ENCODE measurements at places on chromosomes 4 and X.
A peak's percentile ranks its signal among the peaks of the same experiment; 100 is the strongest.

- DNase-seq = no peak
Measured at GRCh38 chr4:48944756-48945241, 38.2 kb upstream of the OCIAD2 start.

- no peak for DNase-seq
Measured at GRCh38 chr4:86050496-86050895, 309.4 kb downstream of the MAPK10 start.

- DNase-seq = no peak
Measured at GRCh38 chr4:168101026-168101425, 8.7 kb downstream of the ANXA10 start.

DNA sequence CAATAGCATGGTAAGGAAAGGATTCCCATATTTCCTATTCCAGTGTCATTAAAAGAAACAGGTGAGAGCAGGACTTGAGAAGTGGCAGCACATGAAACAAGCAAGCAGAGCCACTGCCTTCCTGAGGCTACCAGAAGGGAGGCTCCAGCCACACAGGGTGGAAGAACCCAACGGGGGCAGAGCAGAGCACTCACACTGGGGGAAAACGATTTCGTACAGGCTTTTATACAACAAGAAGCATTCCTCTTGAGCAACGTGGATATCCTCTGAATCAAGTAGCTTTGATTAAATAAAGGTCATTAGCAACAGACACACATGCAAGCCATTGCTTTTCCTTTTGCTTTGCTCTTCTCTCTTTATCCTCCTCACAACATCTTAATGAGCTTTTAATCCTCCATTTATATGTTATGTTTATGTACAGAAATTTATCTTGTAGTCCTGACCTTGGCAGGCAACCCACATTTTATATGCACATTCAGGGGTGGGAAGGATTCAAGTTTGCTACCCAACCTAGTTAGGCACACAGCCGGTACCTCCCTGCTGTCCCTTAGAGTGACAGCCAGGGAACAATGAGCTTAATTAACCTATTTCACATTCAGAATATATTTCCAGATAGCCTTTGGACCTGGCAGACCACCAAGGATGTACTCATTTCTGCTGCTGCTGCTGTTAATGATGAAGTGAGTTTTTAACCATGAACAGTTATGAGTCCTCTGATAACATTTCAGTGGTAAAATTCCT, 202.1 kb downstream of the ARHGAP24 start:
- DNase-seq = no peak

GRCh38 chr4:165476214-165477098, 97.6 kb downstream of the CPE start:
- DNase-seq = no peak

- no peak for DNase-seq
Measured at GRCh38 chr4:46441136-46441859, 51.4 kb upstream of the GABRA2 start.

- no peak for DNase-seq
Measured at GRCh38 chr4:54085284-54085683, 14.7 kb upstream of the GSX2 start.

- DNase-seq = no peak
Measured at GRCh38 chrX:100662796-100663195, 18.8 kb downstream of the SRPX2 start.

DNA sequence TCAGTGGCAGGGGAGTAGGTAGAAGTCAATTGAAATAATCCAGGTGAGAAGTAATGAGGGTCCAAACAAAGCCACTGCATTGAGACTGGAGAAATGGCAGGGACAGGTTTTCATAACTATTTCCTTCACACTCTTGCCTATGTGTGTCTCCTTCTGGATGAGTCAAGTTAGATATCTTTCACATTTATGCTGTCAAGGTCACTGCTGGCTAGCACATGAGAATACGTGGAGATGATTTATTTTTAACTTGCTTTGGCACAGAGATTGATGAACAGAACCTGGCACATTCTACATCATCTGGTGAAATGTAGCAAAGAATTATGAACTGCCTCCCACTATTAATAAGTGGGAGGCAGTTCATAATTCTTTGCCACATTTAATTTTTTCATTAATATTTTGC, 66.7 kb upstream of the BOD1L1 start:
- DNase-seq = no peak

DNA sequence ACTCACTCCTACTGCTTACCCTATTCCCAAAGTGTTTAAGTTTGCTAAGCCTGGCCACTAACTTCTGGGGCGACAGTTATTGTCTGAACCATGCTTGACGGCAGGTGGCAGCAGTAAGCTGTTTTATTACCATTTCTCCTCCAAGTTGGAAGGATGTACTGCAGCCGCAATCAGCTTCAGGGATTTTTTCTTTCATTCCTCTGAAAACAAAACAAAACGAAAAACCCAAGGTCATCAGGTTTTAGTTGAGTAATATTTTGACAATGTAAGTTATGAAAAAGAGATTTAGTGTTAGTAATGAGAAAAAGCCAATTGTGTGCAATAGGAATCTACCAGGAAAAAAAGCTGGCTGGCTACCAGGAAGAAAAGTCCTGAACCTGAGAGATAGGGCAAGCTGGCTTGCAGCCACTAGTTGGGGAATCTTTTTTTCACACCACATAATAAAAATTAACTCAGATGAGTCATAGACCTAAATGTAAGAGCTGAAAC, 13.2 kb upstream of the RAB9B start:
- DNase-seq = peak; percentile 22

DNA sequence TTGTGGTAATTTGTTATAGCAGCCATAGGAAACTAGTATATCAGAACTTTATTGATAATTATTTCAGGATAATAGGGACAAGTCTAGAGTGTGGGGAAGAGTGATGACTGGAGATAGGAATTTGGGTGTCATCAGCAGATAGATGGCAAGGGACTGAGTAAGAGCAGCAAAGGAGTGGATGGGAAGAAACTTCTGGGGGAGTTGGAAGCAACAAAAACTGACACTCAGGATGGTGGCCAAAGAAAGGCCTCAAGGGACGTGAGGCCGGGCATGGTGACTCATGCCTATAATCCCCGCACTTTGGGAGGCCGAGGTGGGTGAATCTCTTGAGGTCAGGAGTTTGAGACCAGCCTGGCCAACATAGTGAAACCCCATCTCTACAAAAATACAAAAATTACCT, 9.1 kb upstream of the SLC25A5 start:
- DNase-seq = no peak

DNA sequence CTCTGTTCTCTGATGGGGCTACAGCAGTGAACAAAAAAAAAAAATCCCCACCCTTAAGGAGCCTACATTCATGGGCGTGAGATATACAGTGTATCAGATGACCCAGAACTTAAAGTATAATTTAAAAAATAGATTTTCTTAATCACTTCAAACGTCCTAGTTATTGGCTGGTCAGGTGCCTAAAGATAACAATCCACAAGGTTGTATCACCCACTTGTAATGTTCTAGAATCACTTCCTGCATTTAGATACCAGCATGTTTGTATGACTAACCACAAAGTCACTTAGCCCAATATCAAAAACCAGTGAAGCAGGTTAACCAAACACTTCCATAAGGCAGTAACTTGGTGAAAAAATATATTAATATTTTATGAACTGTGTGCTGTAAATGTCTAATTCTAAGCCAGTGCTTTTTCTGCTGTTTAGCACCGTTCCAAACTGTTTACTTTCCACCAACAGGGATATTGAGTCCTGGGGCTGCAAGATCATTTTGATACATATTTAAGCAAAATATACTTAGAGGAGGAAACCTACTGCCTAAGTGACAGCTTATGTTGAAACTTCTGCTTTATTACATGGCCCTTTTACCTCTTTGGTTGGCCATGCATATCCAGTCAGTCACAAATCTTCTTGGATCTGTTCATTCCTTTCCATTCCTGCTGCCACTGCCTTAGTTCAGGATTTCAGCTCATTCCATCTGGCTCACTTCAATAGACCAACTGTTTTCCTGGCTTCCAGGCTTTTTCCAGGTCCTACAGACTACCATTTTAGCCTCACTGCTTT, 43.3 kb downstream of the CD40LG start:
- no peak for DNase-seq

GRCh38 chr4:90099812-90100211, 27.4 kb upstream of the CCSER1 start:
- no peak for DNase-seq

DNA sequence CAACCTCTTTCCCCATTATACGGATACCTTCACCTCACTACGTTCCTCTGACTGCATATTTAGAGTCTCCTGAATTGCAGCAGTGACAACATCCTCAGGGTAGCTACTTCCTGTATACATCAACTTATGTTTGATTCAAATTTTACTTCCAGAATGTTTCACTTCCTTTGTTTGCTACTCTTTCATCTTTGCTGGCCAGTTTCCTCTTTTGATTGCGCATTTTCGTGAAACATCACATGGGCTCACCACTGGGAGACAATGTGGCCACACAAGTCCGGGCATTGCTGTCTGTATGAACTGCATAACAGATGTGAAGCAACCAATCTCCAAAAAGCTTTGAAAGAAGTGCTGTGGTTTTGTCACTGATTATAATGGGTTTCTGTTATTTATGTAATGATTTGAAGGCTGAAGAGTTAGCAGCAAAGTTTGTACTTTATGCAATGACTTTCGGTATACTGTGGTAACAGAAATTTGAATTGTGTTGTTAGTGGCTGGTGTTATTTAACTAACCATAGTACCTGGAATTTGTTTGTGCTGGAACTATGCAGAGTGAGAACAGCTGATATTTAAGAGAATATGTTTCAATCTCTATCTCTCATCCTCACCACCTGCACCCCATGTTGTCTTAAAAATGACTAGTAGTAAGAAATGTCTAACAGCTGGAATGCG, 7.4 kb downstream of the SNCA start:
- DNase-seq = no peak

DNA sequence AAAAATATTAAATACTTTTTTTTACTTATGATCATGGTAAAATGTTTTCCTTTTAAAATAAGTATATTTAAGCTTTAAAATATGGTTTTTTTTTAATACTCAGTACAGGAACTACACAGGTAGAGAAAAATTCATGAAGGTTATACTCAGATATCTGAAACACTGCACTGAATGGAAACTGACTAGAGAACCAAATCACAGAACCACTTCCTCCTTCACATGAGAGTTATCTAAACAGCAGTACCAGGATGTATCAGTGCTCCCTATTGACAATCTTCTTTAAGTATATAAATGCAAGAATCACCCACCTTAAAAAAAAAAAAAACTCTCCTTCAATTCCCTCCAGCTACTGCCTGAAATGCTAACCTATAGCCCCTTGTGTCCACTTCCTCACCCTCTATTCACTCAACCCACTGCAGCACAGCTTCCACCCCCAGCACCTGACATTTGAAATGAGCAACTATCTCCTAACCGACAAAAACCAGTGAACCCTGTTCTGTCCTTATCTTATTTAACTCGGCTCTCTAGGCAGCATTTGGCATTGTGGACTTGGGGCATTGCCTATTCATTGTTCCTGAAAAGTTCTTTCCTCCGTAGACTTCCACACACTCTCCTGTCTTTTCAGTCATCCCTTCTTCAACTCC, 9.1 kb downstream of the SLC7A3 start:
- DNase-seq = no peak

GRCh38 chr4:6969826-6970800, 60.5 kb downstream of the TBC1D14 start:
- DNase-seq = no peak

DNA sequence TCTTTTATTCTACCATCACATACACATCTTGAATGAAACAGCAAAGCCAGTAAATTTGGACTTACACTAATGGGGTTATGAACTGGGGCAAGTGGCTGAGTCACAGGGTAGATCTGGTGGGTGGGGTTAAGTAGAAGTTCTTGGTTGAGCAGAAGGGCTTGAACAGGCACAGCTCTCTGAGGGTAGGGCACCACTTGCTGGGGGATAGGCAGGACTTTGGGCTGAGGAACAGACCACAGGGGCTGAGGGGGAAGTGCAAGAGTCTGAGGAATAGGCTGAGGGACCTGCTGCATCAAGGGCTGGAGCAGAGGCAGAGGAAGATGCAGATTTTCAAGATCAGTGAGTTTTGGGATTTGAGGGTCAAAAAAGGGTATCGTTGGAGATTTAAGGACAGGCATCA, 8.3 kb downstream of the CSN2 start:
- no peak for DNase-seq

DNA sequence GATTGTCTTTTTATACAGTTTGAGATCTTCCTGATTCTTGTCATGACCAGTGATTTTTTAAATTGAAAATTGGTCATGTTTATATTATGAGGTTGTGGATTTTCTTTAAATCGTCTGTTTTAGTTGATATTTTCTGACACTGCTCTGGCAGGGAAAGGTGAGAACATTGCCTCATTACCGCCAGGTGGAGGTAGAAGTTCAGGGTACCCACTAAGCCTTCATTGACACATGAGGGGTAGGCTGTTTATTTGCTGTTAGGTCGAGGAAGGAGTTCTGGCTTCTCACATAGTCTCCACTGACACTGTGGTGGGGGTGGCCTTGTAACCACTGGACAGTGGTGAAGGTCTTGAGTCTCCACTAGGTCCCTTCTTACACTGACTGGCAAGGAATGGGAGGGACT, 117.6 kb upstream of the GPR101 start:
- no peak for DNase-seq

DNA sequence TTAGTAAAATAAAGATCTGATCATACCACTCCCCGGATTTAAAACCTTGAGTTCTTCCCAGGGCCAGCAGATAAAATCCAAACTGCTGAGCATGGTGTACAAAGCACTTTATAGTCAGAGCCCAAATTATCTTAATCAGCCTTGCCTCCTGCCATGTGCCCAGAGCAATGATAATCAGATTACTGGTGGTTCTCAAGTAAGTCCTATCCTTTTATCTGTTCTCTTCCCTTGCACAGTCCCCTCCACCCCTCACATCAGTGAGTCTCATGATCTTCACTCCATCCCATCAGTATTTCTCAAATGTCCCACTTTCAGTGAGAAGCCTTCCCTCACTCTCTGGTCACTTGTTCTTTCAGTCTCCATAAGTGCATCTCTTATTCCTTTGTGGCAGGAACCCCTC, 22.7 kb downstream of the INTS6L start:
- no peak for DNase-seq

DNA sequence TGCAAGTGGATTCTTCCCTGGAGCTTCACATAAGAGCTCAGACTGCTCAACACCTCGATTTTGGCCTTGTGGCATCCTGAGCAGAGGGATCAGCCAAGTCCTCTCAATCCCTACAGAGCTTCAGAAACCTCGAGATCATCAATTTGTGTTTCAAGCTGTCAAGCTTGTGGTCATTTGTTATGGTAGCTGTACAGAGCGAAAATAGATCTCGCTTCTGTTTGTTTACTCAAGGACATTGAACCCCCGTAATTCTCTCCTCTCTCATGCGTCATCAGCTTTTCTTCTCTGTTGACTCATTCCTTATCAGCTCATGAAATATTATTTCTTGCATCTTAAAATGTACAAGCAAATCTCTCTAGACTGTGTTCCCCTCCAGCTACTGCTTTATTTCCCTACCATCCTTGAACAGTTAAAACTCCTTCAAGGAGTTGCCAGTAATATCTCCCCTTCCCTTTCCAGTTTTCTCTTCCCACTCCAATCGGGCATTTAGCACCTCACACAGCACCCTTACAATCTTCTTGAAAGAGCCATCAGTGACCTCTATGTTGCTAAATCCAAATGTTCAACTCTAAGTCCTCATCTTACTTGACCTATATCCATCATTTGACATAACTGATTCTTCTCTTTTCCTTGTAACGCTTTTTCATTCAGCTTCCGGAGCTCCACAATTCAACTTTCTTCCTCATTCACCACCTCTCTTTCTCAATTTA, 106.2 kb upstream of the FAT1 start:
- no peak for DNase-seq

Data from T-helper 17 cell (primary cell).